ENCODE measurements at places on chromosomes 5 and 9. TPM values are rescaled to one million over a fixed set of nuclear protein-coding genes. Genes with fewer than 3 reads are reported as not detected.

The PGM5 gene
- polyA plus RNA-seq, result not detected

The RNF183 gene
- not detected for polyA plus RNA-seq

The FOXD4L5 gene
- polyA plus RNA-seq, result not detected

The SKIC3 gene
- 65.1 TPM for polyA plus RNA-seq

The IL4 gene
- 0.34 TPM for polyA plus RNA-seq

The AMBP gene
- not detected for polyA plus RNA-seq

The GFRA3 gene
- not detected for polyA plus RNA-seq

The NPR3 gene
- 39.2 TPM for polyA plus RNA-seq

The SOHLH1 gene
- polyA plus RNA-seq, result not detected

The SPATA31E1 gene
- polyA plus RNA-seq, result not detected

The OR1L1 gene
- not detected for polyA plus RNA-seq

The OR1Q1 gene
- not detected for polyA plus RNA-seq

The PLAC8L1 gene
- polyA plus RNA-seq, result 0.56 TPM

The AGTPBP1 gene
- polyA plus RNA-seq, result 7.2 TPM

The GPR107 gene
- 8.0 TPM for polyA plus RNA-seq

The RICTOR gene
- polyA plus RNA-seq, result 5.2 TPM

The ENTPD2 gene
- not detected for polyA plus RNA-seq

The SV2C gene
- not detected for polyA plus RNA-seq

The IRX2 gene
- polyA plus RNA-seq, result 6.1 TPM

The FOXD4 gene
- 0.09 TPM for polyA plus RNA-seq

The ZNF366 gene
- not detected for polyA plus RNA-seq

The MAMDC4 gene
- 0.43 TPM for polyA plus RNA-seq

The IFNA21 gene
- not detected for polyA plus RNA-seq

The SYK gene
- not detected for polyA plus RNA-seq

The MEIKIN gene
- polyA plus RNA-seq, result not detected

The C9 gene
- polyA plus RNA-seq, result 0.06 TPM

The LRRC70 gene
- polyA plus RNA-seq, result 0.10 TPM

The NSD1 gene
- polyA plus RNA-seq, result 26.9 TPM

The IZUMO3 gene
- polyA plus RNA-seq, result not detected

The MAMDC2 gene
- 0.45 TPM for polyA plus RNA-seq

The PCDHB12 gene
- polyA plus RNA-seq, result 0.53 TPM

The NRG2 gene
- 0.05 TPM for polyA plus RNA-seq

The KCNIP1 gene
- polyA plus RNA-seq, result not detected

The SAPCD2 gene
- 0.86 TPM for polyA plus RNA-seq

The TIMD4 gene
- not detected for polyA plus RNA-seq

The TAS2R1 gene
- not detected for polyA plus RNA-seq

The FREM1 gene
- polyA plus RNA-seq, result 0.25 TPM

The DEPDC1B gene
- 2.5 TPM for polyA plus RNA-seq

The RABEPK gene
- polyA plus RNA-seq, result 37.7 TPM

The SLC6A7 gene
- polyA plus RNA-seq, result not detected

The LECT2 gene
- polyA plus RNA-seq, result 0.41 TPM

The GADD45G gene
- polyA plus RNA-seq, result 1.0 TPM

The C9orf153 gene
- 0.21 TPM for polyA plus RNA-seq

The DRD1 gene
- polyA plus RNA-seq, result not detected

The TOR2A gene
- polyA plus RNA-seq, result 10.3 TPM

The C5 gene
- polyA plus RNA-seq, result 0.58 TPM

The ITGA2 gene
- polyA plus RNA-seq, result 10.4 TPM

The LOX gene
- 1,226 TPM for polyA plus RNA-seq

The UNC5A gene
- not detected for polyA plus RNA-seq

The ADAMTSL2 gene
- polyA plus RNA-seq, result not detected

The SELENOP gene
- 1.5 TPM for polyA plus RNA-seq

The ALDH1A1 gene
- not detected for polyA plus RNA-seq

The NUTM2G gene
- 0.06 TPM for polyA plus RNA-seq

The SHC3 gene
- polyA plus RNA-seq, result 0.30 TPM

The ATP10B gene
- not detected for polyA plus RNA-seq

The NEURL1B gene
- 0.13 TPM for polyA plus RNA-seq

The OR2V2 gene
- polyA plus RNA-seq, result not detected

The TMEM232 gene
- 0.78 TPM for polyA plus RNA-seq

The CCNG1 gene
- polyA plus RNA-seq, result 106 TPM

Data from GM23248 (cell line).